DMS79 treated with DMSO at 0.1 percent for 48 hours (cell line): ENCODE measurements at places on chromosomes 4 and X.

- no peak for DNase-seq
Measured at GRCh38 chr4:7847206-7847605, 92.5 kb downstream of the AFAP1 start.

DNA sequence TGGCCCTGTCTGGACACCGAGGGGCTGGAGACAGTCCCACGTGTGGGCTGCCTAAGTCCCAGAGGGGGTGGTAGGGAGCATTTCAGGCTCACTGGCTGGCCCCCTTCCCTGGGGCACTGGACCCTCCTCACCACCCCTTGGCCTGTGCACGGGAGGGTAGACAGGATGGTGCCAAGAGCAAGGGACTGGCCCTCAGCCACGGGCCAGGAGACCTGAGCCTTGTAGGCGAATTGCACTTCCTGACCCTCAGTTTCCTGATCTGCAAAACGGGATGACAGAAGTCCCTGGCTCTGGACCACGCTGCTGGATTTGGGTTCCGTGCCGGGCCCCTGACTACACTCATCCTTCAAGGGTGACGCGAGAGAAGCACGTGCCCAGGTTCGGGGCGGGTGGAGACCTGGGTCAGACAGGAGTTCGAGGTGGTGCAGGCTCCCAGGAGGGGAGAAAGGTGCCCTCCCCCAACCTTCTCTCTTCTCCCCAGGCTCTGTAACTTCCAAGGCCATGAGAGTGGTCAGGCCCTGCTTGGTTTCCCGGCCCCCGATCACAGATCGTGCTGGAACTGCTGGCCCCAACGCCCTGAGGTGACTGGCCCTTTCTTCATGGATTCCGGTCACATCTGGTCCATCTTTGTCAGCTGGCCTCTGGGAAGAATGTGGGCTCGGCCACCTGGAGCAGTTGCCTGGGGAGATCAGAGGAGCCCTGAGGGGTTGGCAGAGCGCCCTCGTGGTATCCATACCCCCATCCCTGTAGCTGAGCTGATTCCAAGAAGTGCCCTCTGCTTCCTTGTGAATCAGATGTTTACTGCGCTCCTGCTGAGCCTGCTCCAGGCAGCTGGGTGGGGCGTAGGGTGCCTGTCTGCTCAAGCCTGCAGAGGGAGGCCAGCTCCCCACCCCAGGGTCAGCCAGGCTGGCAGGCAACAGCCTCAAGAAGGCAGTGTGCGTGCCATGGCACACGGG, 3.3 kb downstream of the SH3BP2 start:
- DNase-seq = peak; percentile 23

DNA sequence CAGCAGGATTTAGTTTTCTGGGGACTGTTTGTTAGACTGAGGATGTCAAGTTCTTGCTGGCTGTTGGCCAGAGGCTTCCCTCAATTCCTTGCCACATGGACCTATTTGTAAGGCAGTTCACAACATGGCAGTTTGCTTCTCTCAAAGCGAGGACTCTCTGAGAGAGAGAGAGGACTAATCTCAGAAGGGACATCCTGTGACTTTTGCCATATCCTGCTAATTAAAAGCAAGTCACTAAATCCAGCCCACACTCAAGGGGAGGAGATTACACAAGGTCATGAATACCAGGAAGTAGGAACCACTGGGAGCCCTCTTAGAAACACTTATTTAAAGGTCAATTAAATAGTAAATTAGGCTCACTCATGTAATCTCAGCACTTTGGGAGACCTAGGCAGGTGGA, 38.2 kb downstream of the PPP1R2C start:
- no peak for DNase-seq

DNA sequence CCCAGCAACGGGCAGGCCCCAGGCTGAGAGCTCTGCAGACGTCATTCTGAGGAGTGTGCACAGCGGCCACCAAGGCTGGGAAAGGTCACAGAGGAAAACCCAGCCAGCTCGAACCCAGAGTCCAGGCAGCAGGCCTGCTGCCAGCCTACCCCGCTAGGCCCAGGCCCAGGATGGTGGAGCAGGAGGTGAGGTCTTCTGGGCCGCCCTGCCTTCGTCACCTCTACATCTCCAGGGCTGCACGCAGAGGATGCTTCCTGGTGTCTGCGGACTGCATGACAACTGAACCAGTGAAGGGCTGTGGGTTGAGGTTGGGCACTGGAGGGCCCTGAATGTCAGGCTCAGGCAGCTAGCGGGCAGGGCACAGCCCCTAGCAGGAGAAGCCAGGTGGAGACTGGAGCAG, 5.8 kb upstream of the ADRA2C start:
- no peak for DNase-seq

DNA sequence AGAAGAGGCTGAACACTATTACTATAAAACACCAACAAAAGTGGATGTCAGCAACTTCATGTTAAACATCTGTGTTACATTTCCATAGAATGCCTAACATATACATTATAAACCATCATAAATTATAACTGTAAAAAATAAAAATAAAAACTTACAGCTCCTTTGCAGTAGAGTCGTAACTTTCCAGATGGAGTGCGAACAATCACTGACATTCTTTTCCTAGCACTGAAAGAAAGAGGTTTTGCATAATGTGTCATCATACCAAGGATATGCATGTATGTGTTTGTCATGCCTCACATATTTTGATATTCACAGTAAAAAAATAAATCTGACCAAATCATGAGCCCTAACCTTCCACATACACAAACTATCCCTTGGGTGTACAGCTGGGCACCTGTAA, 113.1 kb downstream of the ATP8A1 start:
- DNase-seq = no peak

- peak; percentile 1 for DNase-seq
Measured at GRCh38 chrX:135185795-135186443, 14.7 kb upstream of the CT55 start.

DNA sequence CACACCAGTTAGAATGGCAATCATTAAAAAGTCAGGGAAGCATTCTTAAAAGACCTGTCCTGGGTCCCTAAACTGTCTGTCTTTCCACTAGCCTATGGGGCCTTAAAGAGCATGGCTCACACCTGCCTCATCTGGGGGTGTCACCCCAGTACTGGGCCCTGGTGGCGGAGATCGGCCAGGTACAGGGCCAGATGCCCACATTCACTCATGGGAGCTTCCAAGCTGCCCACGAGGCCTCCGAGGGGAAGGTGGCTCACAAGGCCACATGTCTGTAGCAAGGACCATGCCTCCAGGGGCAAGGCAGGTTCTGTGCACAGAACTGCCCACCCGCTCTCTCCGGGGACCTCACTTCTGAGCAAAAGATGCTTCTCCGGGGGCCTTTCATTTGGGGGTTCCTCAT, 55.5 kb upstream of the AFAP1 start:
- no peak for DNase-seq
